Hippocampal formation (tissue), 2 donors: ENCODE measurements at places on chromosomes 11 and 22.

DNA sequence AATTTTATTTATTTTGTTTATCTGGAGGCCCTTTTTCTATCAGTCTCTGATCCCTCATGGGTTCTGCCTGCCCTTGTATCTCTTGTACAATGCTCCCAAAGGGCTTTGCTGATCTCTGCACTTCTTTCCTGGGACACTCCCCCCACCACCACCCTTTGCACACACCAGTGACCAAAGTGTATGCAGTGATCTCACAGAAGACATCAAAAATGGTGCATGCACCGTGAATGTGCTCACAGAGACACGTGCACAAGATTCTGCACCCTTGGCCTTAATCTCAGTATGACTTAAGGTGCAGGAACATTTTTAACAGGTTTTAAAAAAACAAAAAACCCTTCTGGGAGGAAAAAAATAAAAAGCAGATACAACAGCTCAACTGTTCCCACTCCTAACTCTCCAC is 12.2 kb upstream of the ADSL start:
- DNase-seq, result no peak

DNA sequence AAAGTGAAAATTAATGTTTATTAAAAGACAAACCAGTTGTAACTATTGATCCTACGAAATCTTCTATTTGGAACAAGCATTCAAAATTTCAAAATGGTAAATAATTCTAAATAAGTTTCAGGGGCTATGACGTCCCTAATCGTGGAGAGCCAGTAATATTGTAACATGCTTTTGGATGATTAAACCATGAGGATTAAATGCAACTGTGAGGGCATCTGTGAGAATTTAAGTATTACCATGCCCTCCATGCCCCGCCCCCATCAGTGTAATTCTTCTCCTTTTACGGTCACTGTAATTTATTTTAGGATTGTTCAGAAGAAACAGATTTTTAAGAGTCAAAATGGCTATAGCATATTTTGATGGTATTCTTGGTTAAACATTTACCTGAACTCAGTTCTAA is 133.2 kb downstream of the APOL5 start:
- DNase-seq, result no peak

- DNase-seq, result no peak
Observed at GRCh38 chr11:11568651-11569229, 53.1 kb downstream of the GALNT18 start.

- DNase-seq, result no peak
Observed at GRCh38 chr11:64916040-64916774, 802 bp downstream of the ATG2A start.

DNA sequence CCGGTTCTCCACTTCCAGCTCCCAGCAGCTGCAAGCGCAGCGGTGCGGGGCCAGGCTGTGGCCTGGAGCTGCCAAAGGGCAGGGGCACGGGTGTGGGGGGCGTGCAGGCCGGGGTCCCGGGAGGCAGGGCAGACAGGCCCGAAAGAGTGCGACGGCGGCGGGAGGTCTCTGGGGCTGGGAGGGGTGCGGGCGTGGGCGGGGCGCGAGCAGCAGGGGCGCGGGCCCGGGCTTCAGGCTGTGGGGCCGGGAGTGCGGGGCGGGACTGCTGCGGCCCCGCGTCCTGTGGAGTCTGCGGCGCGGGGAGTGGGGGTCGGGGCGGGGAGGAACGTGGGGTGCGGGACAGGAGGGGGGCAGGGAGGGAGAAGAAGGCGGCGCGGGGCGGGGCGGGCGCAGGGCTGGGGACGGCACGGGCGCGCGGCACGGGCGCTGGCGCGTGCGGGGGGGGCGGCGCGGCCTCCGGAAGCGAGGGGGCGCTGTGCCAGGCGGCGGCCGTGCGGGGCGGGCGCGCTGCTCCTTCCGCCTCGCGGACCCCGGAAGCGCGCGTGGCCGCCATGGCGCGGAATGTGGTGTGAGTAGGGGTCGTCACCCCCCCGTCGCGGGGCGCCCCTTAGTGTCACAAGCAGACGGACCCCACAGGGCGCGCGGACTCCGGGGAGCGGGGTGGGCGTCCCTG is at the start of gene MRPL23:
MRPL23 (plus strand) TSS at position 521 of the 673 bp plus-strand sequence; CDS start at position 552, 31 bp downstream.
- no peak for DNase-seq

GRCh38 chr22:46929046-46929709 is 166.7 kb downstream of the TBC1D22A start:
- no peak for DNase-seq

DNA sequence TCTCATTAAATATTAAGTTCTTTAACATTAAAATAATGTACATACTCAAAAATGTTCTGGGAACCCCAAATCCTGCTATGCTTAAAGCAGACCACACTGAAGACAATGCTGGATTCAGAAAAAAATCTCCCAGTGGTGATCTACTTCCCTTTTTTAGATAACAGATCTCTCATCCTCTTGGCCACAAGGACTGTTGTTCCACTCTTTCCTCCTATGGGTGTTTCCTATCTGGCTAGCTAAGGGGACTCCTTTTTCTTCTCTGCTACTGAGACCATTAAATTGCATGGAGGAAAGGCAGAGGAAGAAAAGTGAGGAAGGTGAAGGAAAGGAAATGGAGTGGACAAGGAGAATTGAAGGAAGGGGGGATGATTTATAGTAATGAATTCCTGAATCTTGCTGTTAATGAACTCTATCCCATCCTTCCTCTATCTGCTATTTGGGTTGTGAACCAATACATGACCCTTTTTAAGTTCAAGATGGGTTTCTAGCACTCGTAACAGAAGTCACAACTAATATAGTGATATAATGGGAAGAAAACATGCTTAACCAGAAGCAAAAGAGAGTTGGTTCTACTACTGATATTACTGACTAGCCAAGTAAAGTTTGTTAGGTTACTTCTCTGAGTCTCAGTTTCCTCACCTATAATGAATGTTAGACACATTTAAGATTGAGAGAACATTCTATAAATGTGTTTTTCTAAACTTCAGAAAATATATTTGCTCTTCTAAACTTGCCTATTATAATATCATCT is 53.2 kb downstream of the PIK3C2A start:
- no peak for DNase-seq

DNA sequence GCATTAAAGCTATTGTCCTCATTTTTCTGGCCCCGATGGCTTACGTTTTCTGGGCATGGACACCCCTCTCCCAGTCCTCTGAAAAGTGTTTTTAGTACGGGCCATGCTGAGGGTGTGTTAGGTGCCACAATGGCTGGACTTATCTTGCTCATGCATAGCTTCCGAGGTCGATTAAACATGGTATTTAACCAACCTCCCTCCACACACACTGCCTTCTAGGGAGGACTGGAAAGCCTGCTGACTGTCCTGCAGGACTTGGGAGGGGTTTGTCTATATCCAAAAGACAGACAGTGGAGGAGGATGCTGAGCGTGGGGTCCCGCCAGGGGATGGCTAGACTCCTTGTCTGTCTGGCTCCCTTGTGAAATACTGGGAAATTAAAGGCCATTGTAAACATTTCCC is 95.3 kb downstream of the FBXO7 start:
- no peak for DNase-seq

GRCh38 chr11:123640677-123641494 is 13.5 kb downstream of the SCN3B start:
- no peak for DNase-seq
